ENCODE measurements at places on chromosomes 5 and 9. TPM values are rescaled to one million over a fixed set of nuclear protein-coding genes. Genes with fewer than 3 reads are reported as not detected.

- H3K36me3 ChIP-seq, result no peaks in the 10 kb centered on the region
- peak overlapping the region; percentile 23 for H3K27ac ChIP-seq
- H3K27me3 ChIP-seq, result no peaks in the 10 kb centered on the region
- no peak for DNase-seq
- H3K4me1 ChIP-seq, result no peaks in the 10 kb centered on the region
Observed at GRCh38 chr5:54793468-54794134, 191.8 kb downstream of the ESM1 start.

DNA sequence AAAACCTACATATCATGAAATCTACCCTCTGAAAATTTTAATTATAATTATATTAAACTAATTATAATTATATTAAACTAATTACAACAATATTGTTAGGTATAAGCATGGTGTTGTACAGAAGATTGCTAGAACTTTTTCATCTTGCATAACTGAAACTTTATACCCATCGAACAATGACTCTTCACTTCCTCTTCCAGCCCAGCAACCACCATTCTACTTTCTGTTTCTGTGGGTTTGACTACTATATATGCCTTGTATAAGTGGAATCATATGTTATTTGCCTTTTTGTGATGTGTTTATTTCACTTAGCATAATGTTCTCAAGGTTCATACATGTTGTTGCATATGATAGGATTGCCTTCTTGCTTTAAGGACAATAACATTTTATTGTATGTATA, 274.2 kb upstream of the CCNH start:
- no peaks in the 10 kb centered on the region for H3K4me1 ChIP-seq
- no peak for DNase-seq
- no peaks in the 10 kb centered on the region for H3K27me3 ChIP-seq

GRCh38 chr5:1312206-1312605, 17.3 kb upstream of the TERT start:
- no peaks in the 10 kb centered on the region for H3K27me3 ChIP-seq
- no peak overlapping the region for H3K27ac ChIP-seq
- no peak for DNase-seq
- no peak overlapping the region for H3K4me3 ChIP-seq
- H3K4me1 ChIP-seq, result no peaks in the 10 kb centered on the region

Gene CBY3
- not detected for total RNA-seq

Gene STK32A
- total RNA-seq, result 3.5 TPM

Gene C5orf58
- total RNA-seq, result 0.80 TPM

DNA sequence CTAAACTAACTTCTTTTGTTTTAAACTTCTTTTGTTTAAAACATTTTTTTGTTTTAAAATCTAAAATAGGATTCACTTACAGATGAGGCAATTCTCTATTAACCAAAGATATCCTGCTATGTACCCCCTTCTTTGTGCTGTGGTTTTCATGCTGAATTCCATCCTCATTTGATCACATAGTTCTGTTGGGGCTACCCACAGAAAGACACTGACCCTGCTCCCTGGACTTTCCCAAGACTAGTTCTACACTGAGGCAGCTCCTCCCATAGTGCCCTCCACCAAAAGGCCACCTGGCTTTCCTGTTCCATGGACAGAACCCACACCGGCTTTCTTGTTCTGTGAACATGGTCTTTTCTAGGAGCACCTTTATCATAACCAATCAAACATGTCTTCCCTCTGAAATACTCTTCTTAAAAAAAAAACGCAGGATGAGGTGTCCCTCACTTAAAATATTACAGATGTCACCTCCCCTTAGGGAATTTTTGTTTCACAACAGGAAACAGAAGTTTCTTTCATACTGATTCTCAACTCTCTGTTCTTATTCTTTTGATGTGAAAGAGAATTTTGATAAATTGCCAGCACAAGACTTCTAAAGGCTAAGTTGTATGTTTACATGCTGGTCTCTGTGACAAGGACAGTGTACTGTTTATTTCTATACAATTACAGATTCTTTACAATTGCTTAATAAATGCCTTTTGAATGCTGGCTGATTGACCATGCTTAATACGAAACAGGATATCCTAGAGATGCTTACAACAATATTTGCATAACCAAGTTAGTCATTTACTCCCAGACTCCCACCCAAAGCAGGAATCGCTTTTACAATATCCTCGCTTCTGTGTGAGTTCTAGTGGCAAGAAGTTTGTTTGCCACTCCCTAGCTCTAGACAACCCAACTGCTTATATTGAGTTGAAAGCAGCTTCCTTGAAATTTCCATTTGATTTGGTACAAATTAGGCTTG, 300.4 kb downstream of the DTWD2 start:
- no peaks in the 10 kb centered on the region for H3K4me1 ChIP-seq
- H3K27ac ChIP-seq, result no peak overlapping the region
- H3K36me3 ChIP-seq, result no peaks in the 10 kb centered on the region
- H3K4me3 ChIP-seq, result no peak overlapping the region
- no peaks in the 10 kb centered on the region for H3K27me3 ChIP-seq

- H3K27me3 ChIP-seq, result no peaks in the 10 kb centered on the region
- no peak overlapping the region for H3K27ac ChIP-seq
- no peaks in the 10 kb centered on the region for H3K36me3 ChIP-seq
- DNase-seq, result no peak
- no peaks in the 10 kb centered on the region for H3K4me1 ChIP-seq
Observed at GRCh38 chr9:108836319-108836718, 19.5 kb downstream of the ACTL7B start.

GRCh38 chr9:4139196-4139595, 160.7 kb downstream of the GLIS3 start:
- no peak for DNase-seq
- H3K27ac ChIP-seq, result no peak overlapping the region
- H3K36me3 ChIP-seq, result no peaks in the 10 kb centered on the region
- H3K27me3 ChIP-seq, result no peaks in the 10 kb centered on the region

GRCh38 chr9:34381323-34381722, 4.6 kb upstream of the MYORG start:
- DNase-seq, result no peak
- peaks cover 6% of the 10 kb centered on the region for H3K4me1 ChIP-seq
- no peaks in the 10 kb centered on the region for H3K27me3 ChIP-seq
- peak overlapping the region; percentile 30 for H3K27ac ChIP-seq
- no peaks in the 10 kb centered on the region for H3K36me3 ChIP-seq

Gene PCDHA9
- 1.5 TPM for total RNA-seq

Gene LMBRD2
- 19.3 TPM for total RNA-seq

DNA sequence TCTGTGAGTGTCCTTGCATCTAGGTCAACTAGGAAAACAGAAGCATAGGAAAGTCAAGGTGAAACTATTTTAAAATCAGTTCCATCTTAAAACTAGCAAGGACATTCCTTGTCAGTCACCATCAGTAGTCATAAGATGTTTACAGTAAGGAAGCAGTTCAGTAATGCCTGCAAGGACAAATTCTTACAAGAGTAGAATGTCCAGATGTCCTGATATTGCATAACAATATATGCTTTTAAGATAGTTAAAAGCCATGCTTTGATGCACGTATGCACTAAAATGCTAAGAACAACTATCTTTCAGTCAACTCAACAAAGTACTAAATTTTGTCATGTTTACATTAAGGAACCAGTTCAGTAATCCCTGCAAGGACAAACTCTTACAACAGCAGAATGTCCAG, 11.3 kb upstream of the SVEP1 start:
- no peak for DNase-seq
- no peaks in the 10 kb centered on the region for H3K27me3 ChIP-seq

Gene ARHGEF37
- 29.2 TPM for total RNA-seq

DNA sequence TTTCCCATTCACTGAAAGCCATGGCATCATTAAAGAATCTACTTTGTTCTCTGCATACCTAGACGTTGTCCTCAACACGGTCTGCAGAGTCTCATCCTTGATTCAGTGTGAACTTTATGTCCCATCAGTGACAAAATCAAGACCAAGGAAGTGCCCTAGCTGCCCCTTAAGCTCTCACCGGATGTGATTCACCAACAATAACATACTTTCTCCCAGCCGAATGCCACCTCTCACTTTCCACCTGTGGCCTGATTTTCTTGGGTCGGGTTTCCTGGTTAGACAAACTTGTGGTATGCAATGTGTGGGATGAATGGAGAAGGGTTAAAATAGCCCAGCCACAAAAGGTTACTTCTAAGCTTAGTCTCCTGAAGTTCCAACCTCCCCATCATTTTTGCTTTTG, 145.3 kb upstream of the PAPPA start:
- H3K4me3 ChIP-seq, result no peak overlapping the region
- H3K27ac ChIP-seq, result no peak overlapping the region
- H3K36me3 ChIP-seq, result no peaks in the 10 kb centered on the region

Gene AQP7
- 38.3 TPM for total RNA-seq

GRCh38 chr9:99929652-99930051, 23.2 kb downstream of the STX17 start:
- H3K4me3 ChIP-seq, result no peak overlapping the region
- H3K27ac ChIP-seq, result no peak overlapping the region
- H3K27me3 ChIP-seq, result no peaks in the 10 kb centered on the region
- DNase-seq, result no peak
- H3K4me1 ChIP-seq, result no peaks in the 10 kb centered on the region
- no peaks in the 10 kb centered on the region for H3K36me3 ChIP-seq

GRCh38 chr5:62155988-62156387, 150.0 kb upstream of the KIF2A start:
- no peaks in the 10 kb centered on the region for H3K4me1 ChIP-seq
- no peak for DNase-seq
- H3K36me3 ChIP-seq, result no peaks in the 10 kb centered on the region

DNA sequence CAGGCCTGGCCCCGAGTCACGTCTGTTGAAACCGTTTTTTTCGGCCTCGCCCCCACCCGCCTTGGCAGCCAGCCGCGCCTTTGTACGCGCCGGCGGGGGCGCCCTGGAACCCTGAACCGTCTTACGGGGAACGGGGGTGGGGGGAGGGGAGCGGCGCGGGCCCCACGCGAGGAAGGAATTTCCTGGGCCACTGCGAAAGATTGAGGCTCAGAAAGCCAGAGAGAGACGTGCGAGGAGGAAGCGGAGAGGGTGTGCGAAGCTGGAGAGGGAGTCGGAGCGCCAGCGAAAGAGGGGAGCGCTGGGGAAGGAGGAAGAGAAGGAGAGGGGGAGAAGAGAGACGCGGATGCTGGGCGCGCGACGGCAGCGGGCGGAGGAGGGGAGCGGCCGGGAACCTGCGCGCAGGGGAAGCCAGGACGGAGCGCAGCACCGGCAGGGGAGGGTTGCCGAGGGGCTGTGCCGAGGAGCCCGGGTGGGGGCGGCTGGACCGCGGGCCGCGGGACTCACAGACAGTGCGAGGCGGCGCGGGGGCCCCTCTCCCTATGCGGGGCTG, 4.6 kb upstream of the PRDM12 start:
- peak overlapping the region; percentile 40 for H3K4me3 ChIP-seq
- no peak overlapping the region for H3K27ac ChIP-seq
- peaks cover 90% of the 10 kb centered on the region for H3K27me3 ChIP-seq
- no peaks in the 10 kb centered on the region for H3K36me3 ChIP-seq
- DNase-seq, result no peak
- H3K4me1 ChIP-seq, result peaks cover 22% of the 10 kb centered on the region

GRCh38 chr5:176187276-176188062, 50.8 kb upstream of the SIMC1 start:
- no peaks in the 10 kb centered on the region for H3K36me3 ChIP-seq
- no peak for DNase-seq
- no peak overlapping the region for H3K4me3 ChIP-seq
- no peaks in the 10 kb centered on the region for H3K27me3 ChIP-seq
- H3K27ac ChIP-seq, result no peak overlapping the region

Gene ARID3C
- 0.29 TPM for total RNA-seq

Gene ANKRD18B
- not detected for total RNA-seq

Gene LCN9
- not detected for total RNA-seq

GRCh38 chr5:141465351-141465750, 10.4 kb upstream of the PCDHGC3 start:
- H3K36me3 ChIP-seq, result no peaks in the 10 kb centered on the region
- no peak overlapping the region for H3K27ac ChIP-seq
- H3K4me1 ChIP-seq, result no peaks in the 10 kb centered on the region
- DNase-seq, result no peak
- no peaks in the 10 kb centered on the region for H3K27me3 ChIP-seq
- H3K4me3 ChIP-seq, result no peak overlapping the region

DNA sequence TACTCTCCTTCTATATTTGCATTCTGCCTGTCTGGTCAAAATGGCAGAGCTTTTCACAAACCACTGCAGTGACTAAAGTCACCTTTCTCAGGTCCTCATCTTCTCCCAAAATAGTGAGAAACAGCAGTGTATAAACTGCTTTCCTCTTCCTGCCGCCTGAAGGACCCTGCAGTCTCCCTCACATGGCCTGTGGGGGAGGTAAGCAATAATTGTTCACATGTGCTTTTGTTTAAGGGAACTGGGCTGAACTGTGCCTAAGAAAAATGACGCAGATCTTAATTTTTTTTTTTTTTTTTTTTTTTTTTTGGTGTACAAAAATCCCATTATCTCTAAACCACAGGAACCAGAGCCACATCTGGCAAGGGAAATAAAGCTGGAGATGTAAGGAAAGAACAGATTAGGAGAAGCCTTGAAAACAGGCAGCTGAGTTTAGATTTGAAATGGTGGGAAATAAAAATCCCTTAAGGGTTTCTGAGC, 131.7 kb upstream of the VLDLR start:
- DNase-seq, result no peak
- H3K4me3 ChIP-seq, result no peak overlapping the region
- no peak overlapping the region for H3K27ac ChIP-seq
- no peaks in the 10 kb centered on the region for H3K27me3 ChIP-seq
- no peaks in the 10 kb centered on the region for H3K4me1 ChIP-seq

DNA sequence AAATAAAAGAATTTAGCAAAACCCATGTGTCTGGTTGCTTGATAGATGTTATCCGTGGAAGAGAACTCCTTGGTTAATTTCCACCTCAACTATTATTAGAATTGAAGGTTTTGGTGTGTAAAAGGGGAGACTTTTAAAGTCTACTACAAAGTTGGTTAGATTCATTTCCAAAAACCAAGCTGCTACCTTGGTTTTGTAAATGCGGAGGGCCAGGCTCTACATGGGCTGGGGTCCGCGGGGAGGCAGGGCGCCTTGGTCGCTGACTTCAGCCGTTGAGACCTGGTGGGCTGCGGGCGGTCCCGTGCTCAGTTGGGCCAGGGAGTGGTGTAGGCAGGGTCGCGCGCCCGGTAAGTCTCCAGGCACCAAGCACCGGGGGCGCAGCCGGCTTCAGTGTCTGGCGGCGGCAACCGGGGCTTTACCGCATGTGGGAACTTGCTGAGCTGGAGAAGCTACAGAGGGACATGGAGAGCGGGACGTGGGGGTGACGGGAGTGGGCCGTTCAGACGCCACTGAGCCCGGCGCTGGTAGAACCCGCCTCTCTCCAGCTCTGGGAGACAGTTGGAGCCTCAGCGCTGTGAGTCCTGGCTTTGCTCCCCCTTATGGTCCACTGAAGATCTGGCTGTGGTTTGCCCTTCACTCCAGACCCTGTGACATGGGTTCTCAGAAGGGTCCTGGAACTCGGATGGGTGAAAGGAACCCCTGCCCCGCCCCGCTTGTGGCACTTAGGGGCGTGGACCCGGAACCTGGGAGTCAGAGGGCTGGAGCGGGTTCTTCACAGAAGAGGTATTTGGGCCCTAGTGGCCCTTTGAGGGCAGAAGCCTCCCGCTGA, 11.8 kb downstream of the NR2F1 start:
- no peak overlapping the region for H3K27ac ChIP-seq
- no peak overlapping the region for H3K4me3 ChIP-seq
- DNase-seq, result no peak
- no peaks in the 10 kb centered on the region for H3K4me1 ChIP-seq

Gene IL31RA
- total RNA-seq, result not detected

GRCh38 chr9:96554326-96554725, 65.3 kb downstream of the CDC14B start:
- peaks cover 7% of the 10 kb centered on the region for H3K36me3 ChIP-seq
- no peaks in the 10 kb centered on the region for H3K27me3 ChIP-seq
- H3K4me3 ChIP-seq, result no peak overlapping the region
- DNase-seq, result no peak

- no peak overlapping the region for H3K27ac ChIP-seq
- no peak overlapping the region for H3K4me3 ChIP-seq
- H3K27me3 ChIP-seq, result no peaks in the 10 kb centered on the region
- H3K36me3 ChIP-seq, result no peaks in the 10 kb centered on the region
- no peaks in the 10 kb centered on the region for H3K4me1 ChIP-seq
Observed at GRCh38 chr9:19140259-19140658, 13.0 kb upstream of the PLIN2 start.

Gene TAF11L9
- not detected for total RNA-seq

All from breast epithelium (tissue), 4 donors.